Activated CD4-positive, alpha-beta memory T cell treated with anti-CD3 and anti-CD28 coated beads, Interleukin-2, amount 10 ng/mL, durations not matched to agents 7 days and 5 days (primary cell): ENCODE measurements at places on chromosomes 13 and 19.

DNA sequence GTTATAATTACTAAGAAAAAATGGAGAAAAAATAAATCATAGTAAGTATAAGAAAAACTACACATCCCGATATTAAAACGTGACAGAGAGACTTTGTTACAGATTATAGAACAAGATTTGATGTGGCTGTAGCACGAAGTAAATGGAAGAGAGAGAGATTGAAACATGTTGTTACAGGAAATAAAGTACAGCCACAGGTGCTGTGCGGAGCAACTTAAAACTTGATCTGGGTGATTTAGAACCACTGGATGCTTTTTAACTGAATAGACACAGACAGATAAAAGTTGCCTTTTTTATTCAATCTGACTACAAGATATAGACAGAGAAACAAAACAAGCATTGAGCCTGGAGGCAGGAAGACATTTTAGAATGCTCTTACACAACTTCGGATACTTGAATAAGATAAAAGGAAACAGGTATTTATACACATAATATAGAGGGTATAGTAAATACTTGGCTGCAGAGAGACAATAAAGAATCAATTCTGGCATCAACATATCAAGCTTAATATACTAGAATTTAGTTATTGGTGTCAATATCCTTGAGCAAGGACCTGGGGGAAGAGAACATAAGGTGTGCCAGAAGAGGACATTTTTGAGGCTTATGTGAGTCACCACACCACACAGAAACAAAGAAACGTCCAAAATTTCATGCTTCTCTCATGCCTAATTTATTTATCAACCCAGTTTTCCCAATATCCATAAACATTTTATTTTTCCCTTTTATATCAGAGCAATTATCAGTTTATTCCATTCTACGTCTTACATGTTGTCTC, 548.5 kb downstream of the SLITRK1 start:
- DNase-seq, result no peak

GRCh38 chr19:16814526-16815100, 14.6 kb upstream of the SIN3B start:
- no peak for DNase-seq

DNA sequence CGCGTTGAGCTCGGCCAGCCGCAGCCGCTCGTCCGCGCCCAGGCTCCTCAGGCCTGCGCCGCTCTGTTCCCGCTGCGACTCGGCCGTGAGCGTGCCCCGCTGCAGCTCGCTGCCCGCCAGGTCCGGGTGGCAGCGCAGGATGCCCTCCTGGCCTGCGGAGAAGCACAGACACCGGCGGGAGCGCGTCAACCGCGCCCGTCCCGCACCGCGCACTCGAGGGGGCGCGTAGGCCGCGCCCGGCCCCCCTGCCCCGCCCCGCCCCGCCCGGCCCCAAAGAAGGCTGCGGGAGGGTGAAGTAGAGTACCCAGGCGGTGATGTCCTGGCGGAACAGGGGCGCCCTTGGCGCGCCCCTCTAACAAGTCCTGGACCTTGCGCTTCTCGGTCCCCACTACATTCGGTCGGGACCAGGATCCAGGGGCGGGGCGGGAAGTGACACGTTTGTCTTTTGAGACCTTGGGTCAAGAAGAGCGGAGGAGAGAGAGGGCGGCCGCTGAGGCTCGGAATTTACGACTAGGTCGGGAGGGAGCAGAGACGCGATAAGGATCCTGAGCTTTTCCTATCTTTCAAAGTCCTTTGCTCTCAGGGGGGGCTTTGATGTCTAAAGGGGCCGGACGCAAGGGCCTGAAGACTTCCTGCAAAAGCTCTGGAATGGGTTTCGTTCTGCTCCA, 9.3 kb upstream of the CDX2 start:
- no peak for DNase-seq

DNA sequence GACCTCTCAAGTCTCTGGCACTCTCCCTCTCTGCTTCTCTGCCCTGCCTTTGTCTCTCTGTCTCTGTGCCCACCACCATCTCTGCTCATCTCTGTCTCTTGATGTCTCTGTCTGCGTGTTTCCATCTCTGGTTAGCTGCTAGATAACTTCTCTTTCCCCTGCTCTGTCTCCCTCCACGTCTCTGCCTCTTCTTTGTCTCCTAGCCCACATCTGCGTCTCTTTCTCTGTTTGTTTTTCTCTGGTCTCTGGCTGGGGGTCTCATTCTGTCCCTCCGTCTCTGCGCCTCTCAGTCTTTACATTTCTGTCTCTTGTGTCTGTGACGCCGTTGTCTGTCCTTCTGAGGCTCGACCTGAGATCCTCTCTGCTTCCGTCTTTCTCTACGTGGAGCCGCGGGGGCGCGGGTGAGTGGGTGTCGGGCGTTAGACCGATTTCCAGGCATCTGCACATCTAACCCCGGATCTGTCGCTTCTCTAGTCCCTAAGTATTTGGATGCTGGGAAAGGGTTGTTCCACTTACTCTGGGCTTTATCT, 386 bp downstream of the GIPR start:
- peak; percentile 35 for DNase-seq
